Activated CD4-positive, CD25-positive, alpha-beta regulatory T cell treated with anti-CD3 and anti-CD28 coated beads, Interleukin-2, amount 50 U/mL, for 16 hours (primary cell): ENCODE measurements at places on chromosomes 6 and 20.

DNA sequence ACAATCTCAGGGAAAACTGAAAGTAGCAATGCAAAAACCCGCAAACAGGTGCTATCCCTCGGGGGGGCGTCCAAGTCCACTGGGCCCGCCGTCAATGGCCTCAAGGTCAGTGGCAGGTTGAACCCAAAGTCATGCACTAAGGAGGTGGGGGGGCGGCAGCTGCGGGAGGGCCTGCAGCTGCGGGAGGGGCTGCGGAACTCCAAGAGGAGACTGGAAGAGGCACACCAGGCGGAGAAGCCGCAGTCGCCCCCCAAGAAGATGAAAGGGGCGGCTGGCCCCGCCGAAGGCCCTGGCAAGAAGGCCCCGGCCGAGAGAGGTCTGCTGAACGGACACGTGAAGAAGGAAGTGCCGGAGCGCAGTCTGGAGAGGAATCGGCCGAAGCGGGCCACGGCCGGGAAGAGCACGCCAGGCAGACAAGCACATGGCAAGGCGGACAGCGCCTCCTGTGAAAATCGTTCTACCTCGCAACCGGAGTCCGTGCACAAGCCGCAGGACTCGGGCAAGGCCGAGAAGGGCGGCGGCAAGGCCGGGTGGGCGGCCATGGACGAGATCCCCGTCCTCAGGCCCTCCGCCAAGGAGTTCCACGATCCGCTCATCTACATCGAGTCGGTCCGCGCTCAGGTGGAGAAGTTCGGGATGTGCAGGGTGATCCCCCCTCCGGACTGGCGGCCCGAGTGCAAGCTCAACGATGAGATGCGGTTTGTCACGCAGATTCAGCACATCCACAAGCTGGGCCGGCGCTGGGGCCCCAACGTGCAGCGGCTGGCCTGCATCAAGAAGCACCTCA, 166.3 kb downstream of the DTNBP1 start:
- DNase-seq: no peak

- DNase-seq: peak; percentile 24
Observed at GRCh38 chr20:23889775-23890187, 10.2 kb upstream of the CST5 start.

- no peak for DNase-seq
Observed at GRCh38 chr6:4922488-4923037, 81.3 kb downstream of the RPP40 start.

GRCh38 chr6:113048741-113049140, 701.6 kb downstream of the RFPL4B start:
- no peak for DNase-seq

- no peak for DNase-seq
Observed at GRCh38 chr6:105077596-105078385, 102.0 kb downstream of the POPDC3 start.

DNA sequence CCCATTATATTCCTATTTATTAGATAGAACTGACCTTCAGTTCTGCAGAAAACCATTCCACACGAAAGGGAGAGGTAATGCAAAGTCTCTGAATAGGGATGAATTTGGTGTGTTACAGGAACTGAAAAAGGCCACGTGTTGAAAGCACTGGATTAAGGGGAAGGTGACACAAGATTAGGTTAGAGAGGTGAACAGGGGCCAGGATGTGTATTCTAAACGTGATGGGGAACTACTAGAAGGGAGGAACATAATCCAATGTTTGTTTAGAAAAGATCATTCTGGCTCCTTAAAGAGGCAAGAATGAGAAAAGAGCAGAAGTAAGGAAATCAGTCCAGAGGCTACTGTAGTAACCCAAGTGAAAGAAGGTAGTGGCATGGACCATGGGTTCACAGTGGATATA, 6.3 kb upstream of the ZKSCAN8 start:
- DNase-seq: no peak

DNA sequence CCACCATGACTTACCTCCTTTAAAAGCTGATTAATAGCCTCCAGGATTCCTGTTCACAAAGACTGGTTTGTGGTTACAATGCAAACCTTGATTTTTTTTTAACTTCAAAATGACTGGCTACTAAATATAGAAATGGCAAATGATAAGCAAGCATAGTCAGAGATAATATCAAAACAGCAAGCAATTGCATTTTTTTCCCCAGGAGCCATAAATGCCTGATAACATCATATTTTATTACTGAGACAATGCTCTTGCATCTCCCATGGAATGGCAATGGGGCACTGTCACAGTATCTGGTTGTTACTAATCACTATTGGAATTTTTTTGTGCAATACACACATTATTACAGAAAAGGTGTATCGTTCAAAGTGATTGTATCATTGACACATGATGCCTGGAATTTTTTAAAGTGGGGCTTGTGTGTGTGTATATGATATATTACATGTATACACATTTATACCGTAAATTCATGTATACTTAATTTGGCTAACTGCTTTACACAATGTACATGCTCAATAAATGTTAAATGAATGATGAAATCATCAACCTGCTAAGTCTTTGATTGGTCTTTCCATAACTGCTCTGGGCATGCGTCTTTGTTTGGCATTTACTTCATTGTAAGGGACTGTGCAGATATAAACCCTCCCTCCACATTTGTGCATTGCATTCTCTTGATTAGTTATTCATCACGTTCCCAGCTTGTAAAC, 980 bp upstream of the SALL4 start:
- DNase-seq: no peak

DNA sequence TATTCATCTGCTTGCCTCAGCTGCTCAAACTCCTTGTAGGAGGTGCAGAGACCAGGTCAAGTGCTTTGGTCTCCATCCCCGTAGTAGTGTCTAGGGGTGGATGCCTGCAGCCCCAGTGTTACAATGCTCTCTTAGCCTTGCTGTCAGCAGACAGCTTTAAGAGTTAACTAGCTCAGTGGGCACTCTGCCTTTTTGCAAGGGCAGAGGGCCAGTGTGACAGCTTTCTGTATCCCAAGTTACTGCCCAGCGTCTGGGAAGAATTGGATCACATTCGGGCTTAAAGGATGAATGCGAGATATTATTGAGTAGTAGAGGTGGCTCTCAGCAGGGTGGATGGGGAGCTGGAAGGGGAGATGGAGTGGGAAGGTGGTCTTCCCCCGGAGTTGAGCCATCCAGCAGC, 339.9 kb upstream of the RNF217 start:
- DNase-seq: no peak

- DNase-seq: no peak
Observed at GRCh38 chr20:40464731-40465208, 224.3 kb downstream of the MAFB start.

GRCh38 chr20:57244221-57244585, 22.2 kb downstream of the BMP7 start:
- no peak for DNase-seq

DNA sequence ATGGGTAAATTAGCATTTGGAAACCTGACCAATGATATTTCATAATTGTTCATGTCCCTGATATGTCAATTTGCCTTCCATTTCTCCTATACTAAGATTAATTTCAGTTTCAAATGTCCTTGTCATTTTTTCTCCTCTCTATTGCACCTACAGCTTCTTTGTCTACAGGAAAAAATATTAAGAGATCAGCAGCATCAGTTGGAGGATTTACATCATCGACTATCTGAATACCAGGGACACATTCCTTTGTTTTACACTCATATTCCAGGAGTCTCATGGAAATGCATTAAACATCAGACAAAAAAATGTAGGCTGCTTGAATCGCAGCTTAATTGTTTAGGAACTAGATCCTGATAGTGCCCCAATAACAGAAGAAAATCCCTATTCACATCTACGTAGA, 188.2 kb downstream of the PRKN start:
- no peak for DNase-seq

DNA sequence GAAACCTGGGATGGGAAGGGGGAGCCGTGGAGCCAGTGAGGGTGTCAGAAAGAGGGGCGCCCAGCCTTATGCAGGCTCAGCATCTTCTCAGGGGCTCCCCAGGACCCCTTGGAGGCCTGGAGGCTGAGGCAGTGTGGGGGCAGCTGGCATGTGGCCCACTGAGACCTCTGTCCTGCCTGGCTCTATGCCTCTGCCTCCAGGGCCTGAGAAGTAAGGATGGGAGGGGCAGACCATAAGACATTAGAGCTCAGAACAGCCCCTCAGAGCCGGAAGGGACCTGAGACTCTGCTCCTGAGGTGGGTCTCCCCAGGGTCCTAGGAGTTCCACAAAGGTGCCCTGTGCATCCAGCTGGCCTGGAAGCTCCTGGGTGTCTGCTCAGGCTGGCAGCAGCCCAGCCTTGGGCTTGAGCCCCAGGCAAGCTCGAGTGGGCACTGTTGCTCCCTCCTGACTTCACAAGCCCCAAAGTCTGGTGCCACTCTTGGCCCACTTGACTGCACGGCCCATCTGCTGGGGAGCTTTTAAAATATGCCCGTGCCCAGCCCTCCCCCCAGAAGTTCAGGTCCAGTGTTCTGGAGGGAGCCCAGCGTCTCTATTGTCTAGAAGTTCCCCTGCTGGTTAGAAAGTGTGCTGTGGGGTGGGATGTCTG, 126.8 kb downstream of the GRM4 start:
- DNase-seq: no peak

- no peak for DNase-seq
Observed at GRCh38 chr20:49701241-49701790, 12.4 kb downstream of the B4GALT5 start.

DNA sequence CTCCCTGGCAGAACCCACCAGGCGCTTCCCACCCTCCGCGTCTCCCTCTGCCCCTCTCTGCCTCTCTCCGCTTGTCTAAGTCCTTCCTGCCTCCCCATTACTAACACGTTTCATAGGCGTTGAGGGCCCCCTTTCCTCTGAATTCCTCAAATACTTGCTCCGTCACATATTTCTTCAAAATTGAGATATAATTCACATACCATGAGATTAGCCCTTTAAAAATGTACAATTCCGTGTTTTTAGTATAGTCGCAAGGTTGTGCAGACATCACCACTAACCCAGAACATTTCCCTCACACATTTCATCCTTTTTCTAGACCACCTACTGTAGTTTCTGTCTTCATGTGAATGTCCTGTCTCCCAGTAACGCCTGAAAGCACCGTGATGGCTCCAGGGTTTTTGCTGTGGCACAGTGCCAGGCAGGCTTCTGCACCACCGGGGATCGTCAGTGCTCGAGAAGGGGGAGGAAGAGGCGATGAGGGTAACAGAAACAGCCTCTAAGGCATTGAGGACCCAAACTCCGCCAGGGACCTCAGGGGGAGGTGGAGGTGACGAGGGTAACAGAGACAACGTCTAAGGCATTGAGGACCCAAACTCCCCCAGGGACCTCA, 141.9 kb upstream of the SNX9 start:
- DNase-seq: no peak

GRCh38 chr20:36891211-36891610, 15.3 kb downstream of the TLDC2 start:
- no peak for DNase-seq

DNA sequence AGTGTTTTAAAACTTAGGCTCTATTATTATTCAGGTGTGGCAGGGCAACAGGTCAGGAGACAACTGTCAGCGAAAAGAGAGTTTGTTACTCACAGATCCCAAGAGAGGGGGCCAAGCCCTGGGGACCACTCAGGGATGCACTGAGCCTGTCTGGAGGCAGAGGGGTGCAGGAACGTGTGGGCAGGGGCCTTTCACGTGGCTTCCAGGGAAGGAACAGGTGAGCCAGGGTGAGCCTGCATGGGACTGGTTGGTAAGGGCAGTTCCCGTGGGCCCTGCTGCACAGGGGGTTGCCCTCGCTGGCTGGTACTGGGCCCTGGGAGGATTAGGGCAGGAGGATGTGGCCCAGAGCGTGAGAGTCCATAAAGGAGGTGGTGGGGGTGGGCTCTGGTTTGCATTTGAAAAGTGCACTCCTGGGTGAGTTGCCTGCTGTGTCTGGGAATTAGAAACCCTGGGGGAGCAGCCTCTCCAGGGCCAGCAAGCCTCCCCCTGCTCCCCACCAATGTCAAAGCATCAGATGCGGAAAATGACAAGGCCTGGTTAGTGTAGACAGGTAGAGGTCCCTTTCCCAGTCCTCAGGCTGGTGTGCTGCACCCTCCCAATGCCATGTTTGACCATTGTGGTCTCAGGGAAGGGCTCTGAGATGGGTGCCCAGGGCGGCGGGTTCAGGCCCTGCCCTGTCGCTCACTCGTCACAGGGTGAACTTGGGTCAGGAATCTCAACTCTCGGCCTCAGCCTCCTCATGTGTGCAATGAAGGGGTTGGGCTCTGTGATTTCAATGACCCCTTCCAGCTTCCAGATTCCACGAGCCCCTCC, 127.4 kb upstream of the RPS6KA2 start:
- DNase-seq: no peak

- no peak for DNase-seq
Observed at GRCh38 chr6:4503700-4504099, 272.5 kb upstream of the CDYL start.

GRCh38 chr20:11324990-11325389, 592.7 kb upstream of the BTBD3 start:
- DNase-seq: no peak

DNA sequence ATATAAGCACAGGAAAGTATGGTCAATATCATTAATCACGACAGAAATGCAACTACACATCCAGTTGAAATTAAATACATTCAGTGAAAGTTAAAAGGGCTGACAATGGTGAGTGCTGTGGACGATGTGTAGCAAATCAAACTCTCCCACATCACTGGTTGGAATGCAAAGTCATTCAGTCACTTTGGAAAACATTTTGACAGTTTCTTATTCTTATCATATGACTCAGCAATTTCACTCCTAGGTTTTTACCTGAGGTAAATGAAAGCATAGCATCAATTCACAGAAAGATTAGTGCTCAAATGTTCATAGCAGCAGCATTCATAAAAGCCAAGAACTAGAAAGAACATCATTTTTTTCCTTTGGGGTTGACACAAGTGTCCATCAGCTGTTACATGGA, 28.6 kb upstream of the SAMD5 start:
- DNase-seq: no peak

DNA sequence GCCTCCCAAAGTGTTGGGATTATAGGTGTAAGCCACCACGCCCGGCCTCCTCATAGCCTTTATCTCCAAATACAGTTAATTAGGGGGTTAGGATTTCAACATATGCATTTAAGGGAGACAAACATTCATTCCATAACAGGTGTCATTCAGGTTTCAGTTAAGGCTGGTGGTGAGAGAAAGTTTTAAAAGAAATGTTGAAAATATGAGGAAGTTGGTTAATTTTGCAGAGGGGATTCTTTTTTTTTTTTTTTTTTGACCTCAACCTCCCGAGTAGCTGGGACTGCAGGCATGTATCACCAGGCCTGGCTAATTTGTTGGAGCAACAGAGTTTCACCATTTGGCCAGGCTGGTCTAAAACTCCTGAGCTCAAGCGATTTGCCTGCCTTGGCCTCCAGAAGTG, 12.5 kb upstream of the EBF4 start:
- no peak for DNase-seq
